ENCODE measurements at places on chromosomes 1 and 21. TPM values are rescaled to one million over a fixed set of nuclear protein-coding genes. Genes with fewer than 3 reads are reported as not detected.

ZSCAN20 gene
- 9.1 TPM for total RNA-seq

PDC gene
- total RNA-seq, result 0.31 TPM

INTS7 gene
- total RNA-seq, result 10.2 TPM

CLCA4 gene
- total RNA-seq, result not detected

DTL gene
- total RNA-seq, result 0.87 TPM

TOMM40L gene
- total RNA-seq, result 2.7 TPM

CLIC6 gene
- total RNA-seq, result not detected

PKLR gene
- total RNA-seq, result not detected

RPS6KC1 gene
- total RNA-seq, result 12.4 TPM

OR2T3 gene
- total RNA-seq, result not detected

PROK1 gene
- total RNA-seq, result not detected

RUNX1 gene
- 71.9 TPM for total RNA-seq

CYP4A22 gene
- total RNA-seq, result 0.15 TPM

All from cardiac ventricle fibroblast (primary cell).